Spleen (tissue), 13 donors: ENCODE measurements at places on chromosomes 5 and 9. TPM values are rescaled to one million over a fixed set of nuclear protein-coding genes. Genes with fewer than 3 reads are reported as not detected.

SLC25A2 gene
- total RNA-seq = 3.0 TPM

CCDC69 gene
- total RNA-seq = 106 TPM

TAS2R1 gene
- total RNA-seq = not detected

CDKN2B gene
- 12.7 TPM for total RNA-seq

INSL6 gene
- not detected for total RNA-seq

KCNMB1 gene
- total RNA-seq = 1.7 TPM

DNAJC18 gene
- 7.1 TPM for total RNA-seq

- peak; percentile 29 for DNase-seq
- H3K27ac ChIP-seq = no peak overlapping the region
- H3K4me3 ChIP-seq = no peak overlapping the region
Observed at GRCh38 chr5:135075621-135076020, 41.6 kb upstream of the PITX1 start.

- H3K27me3 ChIP-seq = no peaks in the 10 kb centered on the region
- no peaks in the 10 kb centered on the region for H3K4me1 ChIP-seq
- no peaks in the 10 kb centered on the region for H3K36me3 ChIP-seq
- no peak overlapping the region for H3K27ac ChIP-seq
- H3K4me3 ChIP-seq = no peak overlapping the region
- no peak for DNase-seq
Observed at GRCh38 chr5:160555581-160555970, 133.9 kb downstream of the PTTG1 start.

- H3K27me3 ChIP-seq = peaks cover 7% of the 10 kb centered on the region
- no peaks in the 10 kb centered on the region for H3K4me1 ChIP-seq
- no peak overlapping the region for H3K4me3 ChIP-seq
Observed at GRCh38 chr9:21982861-21983560, 11.2 kb downstream of the CDKN2A start.

GRCh38 chr9:126699401-126699881 is 85.7 kb downstream of the LMX1B start:
- peaks cover 4% of the 10 kb centered on the region for H3K4me1 ChIP-seq
- H3K4me3 ChIP-seq = no peak overlapping the region
- peak; percentile 58 for DNase-seq
- peaks cover 27% of the 10 kb centered on the region for H3K27me3 ChIP-seq
- H3K36me3 ChIP-seq = no peaks in the 10 kb centered on the region
- no peak overlapping the region for H3K27ac ChIP-seq

DNA sequence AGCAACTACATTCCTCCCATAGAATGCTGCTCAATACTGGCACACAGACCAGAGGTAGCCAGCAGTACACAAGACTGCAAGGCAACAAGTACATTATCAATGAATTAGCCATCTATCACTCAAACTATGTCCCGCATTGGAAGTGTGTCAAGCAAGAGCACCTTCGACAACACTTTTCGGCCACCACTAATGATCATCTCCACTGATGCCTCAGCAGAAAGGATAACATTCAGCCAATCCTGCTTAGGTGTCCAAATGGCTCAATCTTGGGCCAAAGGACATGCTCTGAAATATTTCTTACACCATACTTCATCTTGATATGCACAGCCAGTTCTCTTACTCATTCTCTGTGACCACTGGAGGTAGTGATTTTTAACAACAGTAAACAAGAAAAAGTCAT is 25.0 kb downstream of the SKP1 start:
- peaks cover 100% of the 10 kb centered on the region for H3K36me3 ChIP-seq
- peaks cover 5% of the 10 kb centered on the region for H3K4me1 ChIP-seq
- no peak overlapping the region for H3K4me3 ChIP-seq
- peak overlapping the region; percentile 51 for H3K27ac ChIP-seq
- no peaks in the 10 kb centered on the region for H3K27me3 ChIP-seq

DNA sequence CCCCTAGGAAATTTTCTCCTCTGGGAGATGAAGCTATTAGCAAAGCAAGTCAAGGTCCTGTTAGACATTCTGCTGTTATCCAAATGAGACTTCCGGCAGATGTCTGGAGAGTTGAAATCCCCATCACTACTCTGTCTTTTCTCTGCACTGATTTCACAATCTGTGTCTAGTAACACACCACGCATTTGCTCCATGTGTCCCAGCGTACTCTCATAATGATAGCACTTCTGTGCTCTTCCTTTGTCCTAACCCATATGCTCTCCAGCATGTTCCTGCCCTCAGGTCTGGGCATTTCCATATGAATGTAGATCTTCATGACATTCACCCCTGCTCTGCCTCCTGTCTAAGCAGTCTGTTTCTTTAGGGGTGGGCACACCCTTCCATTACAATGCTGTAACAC is 1949.0 kb upstream of the WWC1 start:
- H3K27me3 ChIP-seq = no peaks in the 10 kb centered on the region
- no peak overlapping the region for H3K27ac ChIP-seq
- no peak for DNase-seq
- H3K36me3 ChIP-seq = no peaks in the 10 kb centered on the region

DNA sequence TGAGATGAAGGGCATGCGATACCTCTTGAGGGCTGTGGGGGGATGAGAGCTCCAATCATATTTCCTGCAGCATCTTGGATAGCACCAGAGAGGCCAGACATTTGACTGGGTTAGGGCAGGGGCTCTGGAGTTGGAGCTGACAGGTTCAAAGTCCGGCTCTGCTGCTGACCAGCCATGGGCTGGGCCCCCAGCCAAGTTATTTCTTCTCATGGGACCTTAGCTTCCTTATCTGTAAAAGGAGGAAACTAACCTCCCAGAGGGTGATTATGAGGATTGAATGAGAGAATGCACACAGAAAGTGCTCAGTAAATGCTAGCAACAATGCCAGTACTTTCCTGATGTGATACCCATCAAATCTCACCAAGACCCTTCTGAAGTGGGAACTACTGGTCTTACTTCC is 65.2 kb upstream of the SLC25A51 start:
- H3K27ac ChIP-seq = no peak overlapping the region
- H3K4me3 ChIP-seq = no peak overlapping the region
- H3K27me3 ChIP-seq = no peaks in the 10 kb centered on the region
- no peaks in the 10 kb centered on the region for H3K36me3 ChIP-seq
- peak; percentile 34 for DNase-seq
- no peaks in the 10 kb centered on the region for H3K4me1 ChIP-seq

DNA sequence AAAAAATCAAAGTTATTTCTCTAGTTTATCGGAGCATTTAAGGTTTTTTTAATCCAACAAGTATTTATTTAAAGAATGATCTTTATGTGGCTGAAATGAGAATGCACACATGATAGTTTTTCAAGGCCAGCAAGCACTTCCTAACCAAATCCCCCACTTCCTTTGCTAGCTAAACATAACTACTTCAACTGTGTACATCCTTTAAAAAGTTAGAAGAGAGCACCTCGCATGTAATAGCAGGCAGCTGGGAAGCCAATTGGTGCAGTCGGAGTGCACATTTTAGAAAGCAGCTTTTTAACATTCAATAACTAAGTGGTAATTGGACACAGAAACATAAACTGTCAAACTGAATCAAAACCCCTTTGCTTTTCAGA is 245.7 kb downstream of the BNC2 start:
- no peak for DNase-seq
- H3K36me3 ChIP-seq = no peaks in the 10 kb centered on the region
- no peak overlapping the region for H3K4me3 ChIP-seq
- no peaks in the 10 kb centered on the region for H3K4me1 ChIP-seq
- H3K27ac ChIP-seq = no peak overlapping the region

GRCh38 chr5:16592255-16592654 is 24.5 kb downstream of the RETREG1 start:
- H3K27me3 ChIP-seq = no peaks in the 10 kb centered on the region
- no peak overlapping the region for H3K27ac ChIP-seq
- DNase-seq = no peak

- no peak for DNase-seq
- H3K4me3 ChIP-seq = no peak overlapping the region
- H3K27me3 ChIP-seq = peaks cover 8% of the 10 kb centered on the region
- H3K4me1 ChIP-seq = no peaks in the 10 kb centered on the region
- no peak overlapping the region for H3K27ac ChIP-seq
Observed at GRCh38 chr9:36935332-36935731, 98.7 kb downstream of the PAX5 start.

DNA sequence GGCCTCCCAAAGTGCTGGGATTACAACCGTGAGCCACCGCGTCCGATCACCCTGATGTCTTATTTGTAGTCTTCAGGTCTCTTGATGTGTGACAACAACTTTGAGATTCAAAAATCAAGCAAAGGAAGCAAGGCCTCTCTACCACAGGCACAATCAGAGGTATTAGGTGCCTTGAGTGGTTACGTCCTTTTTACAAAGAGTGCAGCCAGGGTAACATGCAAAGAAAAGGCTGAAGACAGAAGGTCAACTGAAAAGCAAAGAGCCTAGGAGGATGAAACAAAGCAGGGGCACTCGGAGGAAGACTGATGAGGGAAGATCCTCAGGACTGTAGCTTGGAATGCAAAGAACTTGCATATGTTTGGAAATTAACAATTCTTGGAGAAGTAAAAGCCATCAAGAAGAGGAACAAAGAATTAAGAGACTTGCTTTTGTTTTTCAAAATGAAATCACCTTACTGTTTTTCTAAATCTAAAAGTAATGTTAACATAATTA is 362.1 kb downstream of the EBF1 start:
- no peak for DNase-seq
- no peaks in the 10 kb centered on the region for H3K27me3 ChIP-seq
- no peak overlapping the region for H3K27ac ChIP-seq
- H3K36me3 ChIP-seq = no peaks in the 10 kb centered on the region
- no peaks in the 10 kb centered on the region for H3K4me1 ChIP-seq
- H3K4me3 ChIP-seq = no peak overlapping the region

GRCh38 chr9:109705515-109705914 is 74.5 kb upstream of the PALM2AKAP2 start:
- H3K27ac ChIP-seq = no peak overlapping the region
- H3K4me3 ChIP-seq = no peak overlapping the region
- no peaks in the 10 kb centered on the region for H3K36me3 ChIP-seq

GRCh38 chr9:104088416-104088815 is 5.7 kb upstream of the SMC2 start:
- no peak overlapping the region for H3K4me3 ChIP-seq
- H3K36me3 ChIP-seq = no peaks in the 10 kb centered on the region
- H3K27me3 ChIP-seq = no peaks in the 10 kb centered on the region
- DNase-seq = no peak

DNA sequence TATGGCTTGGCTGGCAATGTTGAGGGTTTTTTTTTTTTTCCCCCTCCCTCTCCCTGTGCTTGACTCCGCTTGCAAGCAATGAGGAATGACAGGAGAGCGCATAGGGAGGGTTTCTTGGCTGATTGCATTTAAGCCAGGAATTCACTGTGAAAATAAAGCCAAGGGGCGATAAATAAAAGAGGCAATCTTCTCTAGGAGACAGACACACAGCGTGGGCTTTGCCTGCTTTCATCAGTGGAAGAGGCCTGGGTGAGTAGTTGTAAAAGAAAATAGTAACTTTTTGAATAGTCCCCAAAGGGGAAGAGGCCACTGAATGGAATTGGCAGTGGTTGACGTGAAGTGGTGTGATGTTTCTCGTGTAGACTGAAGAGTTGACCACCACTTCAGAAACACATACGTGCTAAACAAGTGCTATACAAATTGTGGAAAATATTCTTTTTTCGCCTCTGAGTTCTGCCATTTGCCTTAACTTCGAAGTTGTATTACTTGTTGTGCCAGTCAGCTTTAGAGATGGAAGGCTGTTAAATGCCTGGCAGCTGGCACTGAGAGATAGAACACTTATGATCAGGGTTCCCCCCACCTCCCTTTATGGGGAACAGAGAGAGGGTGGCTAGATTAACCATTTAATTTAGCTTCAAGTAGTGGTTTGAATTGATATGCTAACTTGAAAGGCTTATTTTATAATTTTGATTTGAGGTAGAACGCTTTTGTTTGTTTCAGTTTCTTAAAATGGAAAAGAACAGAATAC is 3.0 kb downstream of the ZSWIM6 start:
- H3K4me1 ChIP-seq = peaks cover 34% of the 10 kb centered on the region
- DNase-seq = no peak
- H3K27ac ChIP-seq = no peak overlapping the region
- H3K27me3 ChIP-seq = no peaks in the 10 kb centered on the region
- no peaks in the 10 kb centered on the region for H3K36me3 ChIP-seq
- no peak overlapping the region for H3K4me3 ChIP-seq

DNA sequence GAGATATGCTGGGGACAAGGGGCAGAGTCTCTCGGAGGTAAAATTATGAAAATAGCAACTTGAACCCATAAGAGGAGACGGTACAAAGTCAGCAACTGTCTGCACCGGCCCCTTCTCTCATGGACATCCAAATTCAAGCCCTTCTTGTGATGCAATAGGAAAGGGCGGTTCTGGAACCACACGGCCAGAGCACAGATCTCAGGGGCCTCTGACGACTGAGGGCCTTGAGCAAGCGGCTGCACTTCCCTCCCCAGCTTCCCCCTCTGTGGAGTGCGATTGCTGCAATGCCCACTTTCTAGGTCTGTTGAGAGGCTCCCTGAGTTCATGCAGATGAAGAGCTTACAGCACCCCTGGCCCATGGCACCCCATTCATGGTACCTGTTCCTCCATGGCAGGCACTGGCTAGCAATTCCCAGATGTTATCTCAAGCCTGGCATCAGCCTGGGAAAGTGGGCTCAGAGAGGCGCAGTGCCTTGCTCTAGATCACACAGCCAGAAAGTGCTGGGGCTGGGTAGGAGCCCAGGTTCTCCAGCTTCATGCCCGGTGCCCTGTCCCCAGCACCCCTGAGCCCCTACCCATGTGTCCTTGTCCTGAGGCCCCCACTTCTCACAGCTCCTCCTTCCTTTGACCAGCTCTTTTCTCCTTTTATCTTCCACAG is 17.7 kb upstream of the CPLX2 start:
- DNase-seq = peak; percentile 86
- H3K4me1 ChIP-seq = peaks cover 4% of the 10 kb centered on the region
- H3K4me3 ChIP-seq = no peak overlapping the region
- H3K27ac ChIP-seq = no peak overlapping the region

DNA sequence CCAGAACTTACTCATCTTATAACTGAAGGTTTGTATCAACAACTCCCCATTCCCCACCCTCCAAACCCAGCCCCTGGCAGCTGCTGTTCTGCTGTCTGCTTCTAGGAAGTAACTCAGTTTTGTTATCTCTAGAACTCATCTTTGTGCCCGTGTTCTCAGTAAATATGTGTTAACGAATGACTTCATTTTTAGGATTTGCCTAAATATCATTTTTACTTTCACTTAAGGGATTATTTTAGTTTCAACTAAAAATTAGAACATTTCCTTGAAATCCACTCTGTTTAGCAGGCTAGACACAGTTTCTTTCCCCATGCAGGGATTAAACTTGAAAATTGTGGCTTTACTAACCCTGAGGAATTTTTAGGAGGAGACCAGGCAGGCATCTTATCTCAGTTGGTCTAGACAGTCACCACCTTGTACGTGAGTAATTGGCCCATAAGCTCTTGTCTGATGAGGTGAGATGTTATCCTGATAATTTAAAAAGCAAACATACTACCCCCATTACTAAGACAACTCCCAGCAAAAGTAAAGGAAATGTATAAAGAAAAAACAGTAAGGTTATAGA is 68.2 kb upstream of the TNFAIP8 start:
- no peak for DNase-seq
- H3K27ac ChIP-seq = peak overlapping the region; percentile 69
- no peaks in the 10 kb centered on the region for H3K36me3 ChIP-seq

DNA sequence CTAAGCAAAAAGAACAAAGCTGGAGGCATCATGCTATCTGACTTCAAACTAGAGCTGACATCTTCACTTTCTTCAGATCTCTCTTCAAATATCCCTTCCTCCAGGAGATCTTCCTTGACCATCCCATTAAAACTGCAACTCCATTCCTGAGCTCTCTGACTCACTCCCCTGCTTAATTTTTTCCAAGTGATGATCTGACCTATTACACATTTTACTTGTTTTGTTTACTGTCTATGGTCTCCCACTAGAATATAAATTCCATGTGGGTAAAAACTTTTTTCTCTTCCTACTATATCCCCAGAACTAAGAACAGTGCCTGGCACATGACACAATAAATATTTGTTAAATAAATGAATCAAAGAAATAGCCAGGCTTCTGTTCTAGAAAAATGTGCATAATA is 87.5 kb downstream of the SLIT3 start:
- H3K4me3 ChIP-seq = no peak overlapping the region
- H3K27ac ChIP-seq = no peak overlapping the region
- no peaks in the 10 kb centered on the region for H3K36me3 ChIP-seq
